Activated naive CD4-positive, alpha-beta T cell treated with anti-CD3 and anti-CD28 coated beads for 36 hours (primary cell): ENCODE measurements at places on chromosomes 11 and 22. TPM values are rescaled to one million over a fixed set of nuclear protein-coding genes. Genes with fewer than 3 reads are reported as not detected.
A peak's percentile ranks its signal among the peaks of the same experiment; 100 is the strongest.

SLC6A5 gene
- not detected for total RNA-seq

OR5A1 gene
- total RNA-seq = not detected

DNA sequence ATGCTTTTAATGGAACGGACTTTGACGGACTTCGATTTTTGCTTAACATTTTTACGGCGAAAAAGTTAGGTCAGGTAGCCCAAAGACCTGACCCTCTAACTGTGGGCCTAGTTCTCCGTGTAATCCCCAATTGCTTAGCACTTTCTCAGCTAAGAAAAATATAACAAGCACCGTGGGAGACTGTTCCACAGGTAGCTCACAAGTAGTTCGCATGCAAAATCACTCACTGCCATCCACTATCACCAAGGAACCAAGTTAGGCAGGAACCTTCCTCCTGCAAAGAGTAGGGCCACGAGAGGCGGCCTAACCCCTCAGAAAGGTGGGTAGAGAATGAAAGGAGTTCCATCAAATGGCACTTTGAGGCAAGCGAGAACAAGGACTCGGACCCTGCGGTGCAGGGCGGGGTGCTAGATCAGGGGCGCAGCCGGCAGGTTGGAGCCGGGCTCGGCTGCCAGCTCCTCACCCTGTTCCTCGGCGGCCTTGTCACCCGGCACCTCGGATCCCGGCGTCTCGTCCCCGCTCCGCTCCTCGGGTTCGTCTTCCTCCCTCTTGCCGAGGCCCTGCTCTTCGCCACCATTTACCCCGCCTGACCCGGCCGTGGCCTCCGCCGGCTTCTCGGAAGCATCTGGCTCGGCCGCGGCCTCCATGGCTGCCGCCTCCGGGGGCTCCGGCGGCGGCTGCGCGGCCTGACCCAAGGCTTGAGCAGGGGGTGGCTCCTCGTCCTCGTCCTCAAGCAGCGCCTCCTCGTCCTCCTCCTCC is 922 bp downstream of the HNRNPUL2 start:
- DNase-seq = peak; percentile 31

- DNase-seq = no peak
Observed at GRCh38 chr11:118334745-118335144, 7.8 kb downstream of the CD3D start.

DNA sequence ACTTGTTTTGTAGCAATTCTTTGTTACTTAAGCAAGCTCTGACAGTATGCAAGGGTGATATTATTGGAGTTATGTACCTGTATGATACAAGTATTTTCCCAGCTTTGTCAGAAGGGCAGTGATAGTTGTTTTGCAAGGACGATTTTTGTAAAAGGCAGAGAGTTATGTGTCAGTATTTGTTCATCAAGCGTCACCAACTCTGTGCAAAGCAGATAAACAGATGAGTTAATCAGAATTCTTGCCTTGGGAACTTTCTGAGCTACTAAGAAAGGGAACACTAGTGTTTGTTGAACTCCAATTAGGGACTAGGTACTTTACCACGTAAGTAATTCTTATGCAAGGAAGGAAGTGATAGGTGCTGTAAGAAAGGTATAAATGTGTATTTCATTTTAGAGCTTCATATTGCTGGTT is 1.4 kb downstream of the USP47 start:
- peak; percentile 38 for DNase-seq

DNA sequence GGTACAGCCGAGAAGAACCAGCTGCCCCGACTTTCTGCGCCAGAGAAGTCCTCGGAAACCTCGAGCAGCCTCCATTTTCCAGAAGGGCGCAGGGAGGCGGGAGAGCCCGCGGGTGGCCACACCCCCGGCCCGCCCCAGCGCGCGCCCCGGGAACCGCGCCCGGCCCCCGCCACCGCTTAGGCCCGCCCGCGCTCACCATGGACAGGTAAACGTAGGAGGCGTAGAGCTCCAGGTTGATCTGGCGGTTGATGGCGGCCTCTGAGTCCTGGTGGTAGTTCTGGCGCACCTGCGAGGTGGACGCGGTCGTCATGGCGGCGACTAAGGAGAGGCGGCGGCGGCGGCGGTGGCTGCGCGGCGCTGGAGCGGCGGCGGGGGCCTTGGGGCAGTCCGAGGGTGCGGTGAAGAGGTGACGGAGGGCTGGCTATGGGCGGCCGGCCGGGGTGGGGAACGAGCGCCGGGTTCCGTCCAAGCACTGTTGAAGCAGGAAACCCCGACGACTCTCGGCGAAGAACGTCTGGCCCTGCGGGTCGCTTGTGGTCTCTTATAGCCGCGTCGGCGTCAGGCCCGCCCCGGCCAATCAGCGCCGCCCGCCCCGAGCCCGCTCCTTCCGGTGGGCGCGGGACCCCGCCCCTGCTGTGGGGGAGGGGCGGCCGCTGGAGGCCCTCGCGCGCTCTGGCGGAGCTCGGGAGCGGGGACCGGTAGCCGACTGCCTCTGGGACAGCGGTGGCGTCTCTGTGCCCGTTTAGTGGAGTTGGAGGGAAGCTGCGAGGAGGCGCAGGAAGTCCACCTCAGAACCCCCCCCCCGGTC is at the start of gene FTH1:
FTH1 (minus strand) TSS at position 519 of the 808 bp plus-strand sequence; CDS start at position 310, 209 bp downstream.
- peak; percentile 85 for DNase-seq

DNA sequence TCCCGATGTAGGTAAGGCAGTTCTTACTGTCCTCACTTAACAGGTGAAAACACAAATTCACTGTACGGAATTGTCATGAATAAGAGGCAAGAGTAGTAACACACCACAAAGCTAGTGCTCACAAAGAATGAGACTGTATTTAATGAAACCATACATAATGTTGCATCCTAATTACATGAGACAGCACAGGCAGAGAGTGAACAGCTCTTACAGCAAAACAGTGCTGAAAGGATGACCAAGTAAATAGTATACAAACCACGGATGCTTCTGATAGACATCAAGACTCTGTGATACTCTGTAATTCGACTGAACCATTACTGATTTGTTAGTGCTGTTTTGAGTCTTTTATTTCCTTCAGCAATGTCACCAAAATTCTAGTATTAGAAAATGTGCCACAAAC is 282.3 kb downstream of the TTC28 start:
- DNase-seq = no peak

- no peak for DNase-seq
Observed at GRCh38 chr11:1792461-1792860, 28.7 kb upstream of the CTSD start.
